Caki2 (cell line): ENCODE measurements at places on chromosomes 7 and 10.

DNA sequence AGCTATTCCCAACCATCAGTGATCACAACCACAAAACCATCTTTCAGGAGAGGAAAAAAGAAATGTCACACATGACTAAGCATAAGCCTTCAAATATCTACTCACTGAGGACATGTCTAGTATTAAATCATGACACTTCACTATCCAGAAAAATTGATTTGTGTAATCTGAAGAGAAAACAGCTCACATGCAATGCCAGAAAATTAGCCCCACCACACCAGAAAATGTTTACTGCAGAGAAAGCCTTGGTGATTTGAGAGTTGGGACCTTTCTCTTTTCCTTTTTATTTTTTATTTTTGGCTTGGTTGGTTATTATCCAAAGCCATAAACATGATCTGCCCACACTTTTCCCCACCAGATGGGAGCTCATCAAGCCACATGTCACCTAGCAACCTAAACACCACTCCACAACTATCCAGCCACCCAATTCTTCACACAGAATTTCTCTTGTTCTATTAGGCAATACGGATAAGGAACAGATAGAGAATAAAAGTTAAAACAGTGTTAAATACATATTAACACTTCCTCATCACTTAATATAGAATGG, 3.1 kb downstream of the PARD3 start:
- DNase-seq = peak; percentile 55

DNA sequence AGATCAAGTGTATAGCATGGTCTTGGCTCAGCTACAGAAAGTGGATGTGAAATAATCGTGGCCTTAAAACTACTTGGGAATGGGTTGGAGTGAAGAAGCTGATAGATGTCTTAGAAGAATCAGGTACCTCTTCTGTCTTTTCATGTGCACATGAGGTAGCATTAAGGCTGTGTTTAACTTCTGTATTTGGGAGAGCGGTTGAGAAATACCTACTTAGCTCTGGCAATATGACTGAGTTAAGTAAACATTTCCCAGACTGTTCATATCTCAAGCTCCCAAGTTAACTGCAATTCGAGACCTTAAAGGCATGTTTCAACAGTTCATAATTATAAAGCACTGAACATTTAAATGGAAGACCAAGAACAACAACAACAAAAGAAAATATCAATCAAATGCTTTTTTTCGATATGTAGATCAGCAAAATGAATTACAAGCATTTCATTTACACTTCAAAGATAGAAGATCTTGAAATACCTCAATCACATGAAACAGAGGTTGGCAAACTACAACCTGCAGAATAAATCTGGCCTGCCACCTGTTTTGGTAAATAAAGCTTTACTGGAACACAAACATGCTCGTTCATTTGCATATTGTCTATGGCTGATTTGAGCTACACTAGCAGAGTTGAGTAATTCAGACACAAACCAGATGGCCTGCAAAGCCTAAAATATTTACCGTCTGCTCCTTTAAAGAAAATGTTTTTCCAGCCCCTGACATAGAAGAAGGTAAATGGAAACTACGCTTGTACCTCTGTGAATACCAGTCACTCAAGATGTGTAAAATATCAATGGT, 337.1 kb upstream of the GLI3 start:
- no peak for DNase-seq

DNA sequence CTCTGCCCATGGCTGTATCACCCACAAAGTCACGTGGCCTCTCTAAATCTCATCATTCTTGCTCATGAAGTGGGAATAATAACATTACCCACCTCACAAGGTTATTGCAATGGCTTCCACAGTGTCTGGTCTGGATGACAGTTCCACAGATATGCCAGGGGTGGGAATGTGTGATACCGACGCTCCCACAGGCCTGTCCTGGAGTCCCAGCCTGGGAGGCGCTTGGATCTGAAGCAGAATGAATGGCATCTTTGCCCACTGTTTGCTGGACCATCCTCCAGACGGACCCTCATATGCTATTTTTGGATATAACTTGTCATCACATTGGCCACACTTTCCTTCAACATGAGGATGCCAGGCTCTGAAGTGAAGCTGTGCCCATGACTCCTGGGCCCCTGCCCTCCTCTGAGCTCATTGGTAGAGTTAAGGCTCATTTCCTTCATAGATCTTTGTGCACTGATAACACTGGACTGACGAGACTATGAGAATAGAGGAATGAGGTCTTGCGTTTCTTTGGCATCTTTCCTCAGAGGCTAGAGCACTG, 279.8 kb upstream of the ZNF32 start:
- DNase-seq = no peak

GRCh38 chr7:81410471-81411117, 359.3 kb downstream of the HGF start:
- no peak for DNase-seq

- DNase-seq = peak; percentile 53
These were observed 1.3 kb downstream of the NFE2L3 start for GRCh38 chr7:26153241-26153822.

DNA sequence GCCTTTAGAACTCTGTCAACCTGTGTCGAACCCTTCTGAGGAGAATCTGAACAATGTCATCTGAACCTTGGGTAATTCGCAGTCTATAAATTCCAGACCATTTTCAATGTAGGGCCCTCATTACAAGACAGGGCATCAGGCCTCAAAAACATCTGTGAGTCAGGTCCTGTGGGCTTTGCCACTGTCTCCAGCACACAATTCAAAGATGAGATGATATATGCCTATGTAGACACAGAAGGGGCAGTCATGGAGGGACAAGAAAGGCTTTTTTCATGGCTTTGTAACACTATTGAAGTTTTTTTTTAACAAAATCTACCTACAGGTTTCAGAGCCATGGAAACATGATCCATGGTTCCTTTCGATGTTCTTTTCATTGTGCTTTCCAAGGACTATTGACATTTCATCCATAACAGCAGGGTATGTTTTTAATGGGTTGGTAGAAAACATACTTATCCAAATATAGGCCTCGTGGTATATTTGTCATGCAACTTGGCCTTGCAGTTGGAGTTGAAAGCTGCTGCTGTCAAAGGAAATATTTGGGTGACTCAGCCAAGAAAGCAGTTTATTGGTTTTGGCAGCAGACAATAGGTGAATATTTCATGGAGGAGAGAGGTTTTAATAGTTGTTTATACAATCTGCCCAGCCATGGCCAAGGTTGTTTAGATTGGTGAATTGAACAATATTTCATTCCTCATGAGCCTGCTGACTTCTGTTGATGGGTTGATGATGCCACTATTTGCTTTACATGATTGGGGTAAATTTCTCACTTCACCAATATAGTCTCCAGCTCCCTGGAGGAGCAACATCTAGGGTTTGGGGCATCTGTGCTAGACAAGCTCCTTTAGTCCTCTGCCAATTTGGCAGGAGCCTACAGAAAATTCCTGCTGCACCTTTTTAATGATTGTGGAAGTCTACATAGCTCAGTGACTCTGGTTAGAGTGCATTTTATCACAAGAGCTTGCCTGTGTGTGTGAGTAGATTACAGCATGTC, 158.4 kb upstream of the TMEM72 start:
- DNase-seq = peak; percentile 99
